ENCODE measurements at places on chromosomes 16 and 17.

DNA sequence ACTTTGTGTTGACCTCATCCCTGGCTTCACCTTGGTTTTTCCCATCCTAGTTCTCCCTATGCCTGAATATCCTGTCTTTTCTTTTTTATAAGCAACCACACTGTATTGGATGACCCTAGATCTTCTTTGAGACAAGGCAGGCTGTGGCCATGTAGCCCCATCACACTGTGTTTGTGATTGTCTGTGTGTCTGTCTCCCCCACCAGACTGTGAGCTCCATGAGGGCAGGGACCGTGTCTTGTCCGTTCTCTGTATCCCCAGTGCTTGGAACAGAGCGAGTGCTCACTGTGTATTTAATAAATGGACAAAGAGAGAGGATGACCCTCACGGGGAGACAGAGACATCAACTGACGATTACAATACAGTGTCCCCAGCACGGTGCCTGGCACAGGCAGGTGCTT lies 7.1 kb downstream of the SLC25A39 start:
- no peak for DNase-seq

- no peak for DNase-seq
Observed at GRCh38 chr16:22787466-22788192, 26.3 kb upstream of the HS3ST2 start.

GRCh38 chr17:67891481-67892119 lies 66.3 kb downstream of the BPTF start:
- DNase-seq: no peak

GRCh38 chr17:41914358-41914766 lies 4.4 kb downstream of the ACLY start:
- no peak for DNase-seq

DNA sequence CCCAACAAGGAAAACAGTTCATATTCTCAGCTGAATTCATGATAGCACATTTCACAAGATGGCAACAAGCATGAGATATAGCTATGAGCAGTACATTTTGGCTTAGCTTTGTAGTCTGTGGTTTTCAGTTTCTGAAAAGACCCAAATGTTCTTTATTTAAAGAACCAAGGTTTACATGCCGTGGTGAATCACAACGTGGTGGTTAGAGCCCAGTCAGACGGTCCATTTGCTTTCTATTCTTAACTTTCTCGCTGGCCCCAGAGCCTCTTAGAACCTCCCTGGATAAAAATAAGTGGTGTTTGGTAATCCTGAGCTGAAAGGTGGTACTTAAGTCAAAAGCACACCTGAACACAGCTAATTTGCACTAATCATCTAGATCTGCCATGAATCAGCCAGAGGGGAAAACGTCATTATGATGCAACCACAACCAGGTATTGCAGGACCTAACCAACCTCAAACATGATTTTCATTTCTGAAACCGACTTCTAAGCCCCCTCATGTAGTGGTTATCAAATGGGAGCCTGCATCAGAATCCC lies 18.6 kb upstream of the HAPSTR1 start:
- DNase-seq: no peak

DNA sequence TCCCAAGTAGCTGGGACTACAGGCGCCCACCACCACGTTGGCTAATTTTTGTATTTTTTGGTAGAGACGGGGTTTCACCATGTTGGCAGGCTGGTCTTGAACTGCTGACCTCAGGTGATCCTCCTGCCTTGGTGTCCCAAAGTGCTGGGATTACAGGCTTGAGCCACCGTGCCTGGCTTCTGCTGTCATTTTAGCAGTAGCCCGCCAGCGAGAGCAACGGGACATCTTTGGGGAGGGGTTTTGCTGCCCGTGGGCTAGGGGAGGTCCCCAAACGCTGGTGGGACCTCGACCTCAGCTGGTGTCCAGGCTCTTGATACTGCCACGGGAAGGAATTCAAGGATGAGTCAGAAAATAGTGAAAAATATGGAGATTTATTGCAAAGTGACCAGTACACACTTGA lies 108.1 kb upstream of the CACNG5 start:
- DNase-seq: no peak

GRCh38 chr17:65665966-65666365 lies 104.5 kb upstream of the AXIN2 start:
- no peak for DNase-seq

DNA sequence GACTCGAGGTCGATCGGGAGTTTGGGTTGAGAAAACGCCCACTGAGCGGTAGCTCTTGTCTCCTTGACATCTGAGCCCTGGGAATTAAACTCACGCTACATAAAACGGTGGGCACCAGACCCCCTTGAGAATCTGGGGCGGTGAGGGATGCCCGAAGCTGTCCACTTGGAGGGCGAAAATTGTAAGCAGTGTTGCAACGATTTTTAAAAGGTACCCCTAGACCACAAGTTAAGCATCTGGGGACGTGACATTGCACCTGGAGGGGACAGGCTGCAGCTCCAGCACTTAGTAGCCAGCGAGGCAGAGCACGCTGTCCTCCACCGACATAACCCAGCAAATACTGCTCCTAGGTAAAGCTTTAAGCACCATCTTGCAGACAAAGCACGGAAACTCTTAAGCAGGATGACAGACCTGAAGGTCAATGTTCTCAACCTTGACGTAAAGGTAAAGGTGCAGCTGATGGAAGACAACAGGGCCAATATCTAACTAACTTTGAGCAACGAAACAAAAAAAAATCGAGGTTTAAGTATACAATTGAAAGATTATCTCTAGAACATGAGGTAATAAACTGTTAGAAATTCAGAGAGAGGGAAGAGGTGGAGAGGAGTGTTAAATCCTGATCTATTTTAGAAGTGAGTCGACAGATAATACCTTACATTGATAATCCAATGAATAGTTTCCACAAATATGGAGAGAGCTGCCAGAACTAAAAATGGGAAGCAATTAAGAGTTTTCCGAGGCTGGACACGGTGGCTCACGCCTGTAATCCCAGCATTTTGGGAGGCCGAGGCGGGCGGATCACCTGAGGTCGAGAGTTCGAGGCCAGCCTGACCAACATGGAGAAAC lies 921 bp upstream of the CDR2 start:
- DNase-seq: no peak

- no peak for DNase-seq
Observed at GRCh38 chr16:85216522-85217375, 104.5 kb upstream of the CIBAR2 start.

DNA sequence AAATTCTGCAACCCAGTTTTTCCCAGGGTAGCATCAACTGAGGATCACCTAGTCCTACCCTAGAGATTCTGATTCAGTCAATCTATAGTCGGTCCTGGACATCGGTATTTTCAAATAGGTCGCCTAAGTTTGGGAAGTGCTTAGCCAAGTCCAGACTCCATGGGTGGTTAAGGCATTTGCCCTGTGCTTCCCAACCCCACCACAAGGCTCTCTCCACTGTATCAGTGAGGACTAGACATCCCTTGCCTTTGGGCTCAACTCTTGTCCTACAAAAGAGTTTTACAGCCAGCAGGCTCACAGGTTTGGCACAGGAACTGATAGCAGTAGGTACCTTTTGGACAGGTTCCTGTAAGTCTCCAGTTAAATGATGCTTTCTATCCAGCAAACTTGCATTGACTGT lies 13.8 kb downstream of the HYDIN start:
- DNase-seq: no peak

GRCh38 chr17:44187131-44187899 lies 543 bp downstream of the TMUB2 start:
- peak; percentile 82 for DNase-seq

DNA sequence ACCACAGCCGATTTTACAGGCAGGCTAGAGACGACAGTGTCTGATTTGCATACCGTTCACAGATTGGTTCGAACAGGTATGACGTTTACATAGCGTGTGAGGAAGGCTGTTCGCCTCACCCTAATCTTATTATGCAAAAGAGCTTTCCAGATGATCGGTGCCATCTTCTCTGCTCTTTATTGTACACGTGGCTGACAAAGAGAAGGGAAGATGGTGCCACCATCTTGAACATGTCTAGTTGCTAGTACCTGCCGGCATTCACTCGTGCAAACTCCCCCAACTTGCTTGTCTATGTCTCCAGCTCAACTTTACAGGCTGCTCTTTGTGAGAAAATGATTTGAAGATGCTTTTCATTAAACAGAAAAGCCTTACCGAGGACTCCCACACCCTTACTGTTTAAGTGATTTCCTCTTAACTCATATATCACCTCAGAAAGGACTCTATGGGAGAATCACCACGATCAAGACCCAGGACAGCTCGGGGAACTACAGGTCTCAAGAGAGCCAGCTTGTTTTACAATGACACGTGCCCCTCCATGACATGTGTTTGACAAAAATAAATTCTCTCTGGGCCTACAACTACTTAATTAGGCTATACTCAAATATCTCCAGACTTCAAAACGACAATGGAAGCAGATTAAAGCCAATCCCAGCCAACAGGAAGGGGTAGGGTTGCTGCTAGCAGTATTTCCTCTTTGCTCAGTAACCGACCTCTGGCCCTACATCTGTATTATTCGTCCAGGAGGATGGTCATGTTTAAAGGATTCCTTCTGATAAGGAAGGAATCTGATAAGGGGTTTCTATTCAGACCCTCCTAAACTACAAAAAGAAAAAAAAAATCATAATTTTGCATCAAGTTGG lies 480.6 kb downstream of the TMEM114 start:
- DNase-seq: no peak

DNA sequence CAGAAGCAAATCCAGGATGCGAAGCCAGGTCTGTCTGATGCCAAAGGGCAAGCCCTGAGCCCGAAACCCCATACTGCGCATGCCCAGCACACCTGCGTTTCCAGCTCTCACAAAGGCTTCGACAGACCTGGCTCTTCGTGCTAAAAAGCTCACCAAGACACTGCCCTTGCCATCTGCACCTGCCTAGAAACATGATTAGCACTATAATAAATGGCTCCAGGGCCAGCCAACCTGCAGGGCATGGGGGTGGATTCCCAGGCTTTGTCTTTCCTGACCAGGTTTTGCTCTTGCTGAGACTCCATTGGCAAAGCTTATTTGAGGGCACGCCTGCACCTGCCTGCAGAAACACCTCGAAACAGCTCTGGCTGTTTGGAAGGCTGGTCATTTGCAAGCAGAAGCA lies 14.4 kb upstream of the PLD6 start:
- no peak for DNase-seq

GRCh38 chr17:48613862-48614694 lies 1.0 kb downstream of the HOXB8 start:
- DNase-seq: no peak

GRCh38 chr16:25691519-25692091 lies at the start of gene HS3ST4:
TSS of gene HS3ST4 (plus strand) at chr16:25691959.
- no peak for DNase-seq

DNA sequence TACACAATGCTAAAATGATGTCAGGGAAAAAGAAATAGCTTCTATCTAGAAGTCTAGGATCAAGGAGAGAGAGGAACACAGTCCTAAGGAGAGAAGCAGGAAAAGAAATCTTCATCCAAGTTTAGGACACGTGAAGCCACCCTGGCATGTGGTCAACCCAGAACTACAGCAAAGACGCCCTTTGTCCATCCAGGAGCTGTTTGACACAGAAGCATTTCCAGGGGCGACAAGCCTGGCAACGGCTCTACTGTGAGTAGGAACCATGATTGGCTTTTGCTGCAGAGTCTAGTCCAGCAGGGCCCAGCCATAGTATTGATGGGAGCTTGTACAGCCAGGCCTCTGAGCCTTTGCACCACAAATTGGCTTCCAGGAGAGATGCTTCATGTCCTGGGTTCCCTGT lies 185.4 kb upstream of the RPL38 start:
- no peak for DNase-seq

GRCh38 chr17:17388657-17389496 lies 85.7 kb downstream of the NT5M start:
- DNase-seq: no peak

- DNase-seq: no peak
Observed at GRCh38 chr17:77193653-77194052, 52.9 kb downstream of the SEC14L1 start.

DNA sequence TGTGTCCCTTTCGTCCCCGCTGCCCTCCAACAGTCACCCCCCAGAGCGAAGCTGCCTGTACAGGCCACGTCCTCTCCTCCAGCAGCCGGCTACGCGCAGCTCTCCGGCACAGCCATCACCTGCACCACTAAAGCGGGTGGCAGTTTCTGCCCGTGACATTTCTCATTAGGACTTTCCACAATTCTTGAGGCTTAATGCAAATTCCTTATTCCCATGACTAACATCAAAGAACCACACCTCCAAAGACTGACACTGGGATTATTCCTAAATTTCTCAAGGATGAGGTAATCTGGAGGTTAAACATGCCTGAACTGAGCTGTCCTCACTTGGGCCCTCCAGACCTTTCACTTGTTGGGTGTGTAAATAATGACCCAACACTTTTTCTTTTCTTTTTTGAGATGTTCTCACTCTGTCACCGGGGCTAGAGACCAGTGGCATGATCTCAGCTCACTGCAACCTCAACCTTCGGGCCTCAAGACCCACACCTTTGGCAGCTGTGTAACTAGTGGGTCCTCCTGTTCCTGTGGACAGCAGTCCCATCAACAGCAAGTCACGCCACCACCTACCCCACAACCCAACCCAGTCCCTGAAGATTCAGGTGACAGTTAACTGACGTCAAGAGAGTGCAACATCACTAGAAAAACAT lies 11.7 kb downstream of the ANKRD11 start:
- DNase-seq: no peak

DNA sequence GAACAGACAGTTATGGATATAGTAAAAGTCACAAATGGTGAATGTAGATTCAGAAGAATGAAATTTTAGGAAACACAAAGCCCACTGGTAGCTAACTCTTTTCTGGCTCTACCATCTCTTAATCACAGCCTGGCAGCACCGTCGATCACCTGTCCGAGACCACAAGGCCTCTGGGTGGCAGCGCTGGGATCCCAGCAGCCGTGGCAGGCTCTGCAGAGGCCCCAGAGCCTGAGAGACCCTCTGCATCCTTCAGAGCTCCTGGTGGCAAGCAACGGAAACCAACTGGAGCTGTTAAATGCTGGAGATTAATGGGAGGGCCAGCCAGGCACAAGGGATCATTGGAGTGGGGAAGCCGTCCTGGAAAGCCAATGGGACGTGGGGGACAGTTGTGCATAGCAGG lies 26.3 kb downstream of the LAT start:
- DNase-seq: peak; percentile 18

- no peak for DNase-seq
Observed at GRCh38 chr16:10976634-10977033, 32.3 kb downstream of the CLEC16A start.

DNA sequence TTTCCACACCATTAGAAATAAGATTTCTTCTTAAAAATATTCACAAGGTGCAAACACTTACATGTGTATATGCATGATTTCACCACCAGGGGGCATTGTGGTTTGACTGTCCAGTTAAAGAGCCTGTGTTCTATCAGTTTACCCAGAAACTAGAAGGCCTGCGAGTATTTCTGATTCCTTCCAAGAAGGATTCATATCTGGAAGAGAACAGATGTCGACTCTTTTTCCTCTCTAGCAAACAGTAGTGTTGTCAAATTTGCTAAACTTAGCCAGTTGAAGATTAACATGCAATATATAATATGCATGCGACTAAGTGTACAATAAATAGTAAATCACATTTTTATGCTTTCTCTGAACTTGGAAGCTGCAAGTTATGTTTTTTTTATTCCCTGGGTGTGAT lies 404.1 kb downstream of the WWOX start:
- peak; percentile 62 for DNase-seq

DNA sequence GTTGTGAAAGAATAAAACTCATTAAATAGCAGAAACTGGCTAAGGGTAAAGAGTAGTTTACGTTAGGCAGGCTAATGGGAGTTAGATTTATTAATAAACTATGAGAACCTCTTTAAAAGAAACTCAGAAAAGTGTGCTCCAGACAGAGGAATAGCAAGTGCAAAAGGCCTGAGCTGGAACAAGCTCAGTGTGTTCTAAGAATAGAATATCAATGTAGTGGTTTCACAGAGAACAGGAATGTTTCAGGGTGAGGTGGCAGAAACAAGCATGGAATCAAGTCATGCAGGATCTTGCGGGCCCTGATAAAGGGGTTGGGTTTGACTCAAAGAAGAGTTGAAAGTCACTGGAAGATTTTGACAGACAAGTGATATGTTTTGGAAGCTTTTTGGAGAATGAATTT lies 164.0 kb upstream of the HS3ST3A1 start:
- no peak for DNase-seq

All from hematopoietic multipotent progenitor cell treated with erythropoietin and hydrocortisone succinate and interleukin-3 and kit ligand, for 15 days (in vitro differentiated cells).